ENCODE measurements at places on chromosomes 12 and 14. TPM values are rescaled to one million over a fixed set of nuclear protein-coding genes. Genes with fewer than 3 reads are reported as not detected.
A peak's percentile ranks its signal among the peaks of the same experiment; 100 is the strongest.

- H3K4me3 ChIP-seq = no peak overlapping the region
- no peaks in the 10 kb centered on the region for H3K4me1 ChIP-seq
- no peak overlapping the region for H3K27ac ChIP-seq
- no peaks in the 10 kb centered on the region for H3K36me3 ChIP-seq
Observed at GRCh38 chr12:69341328-69341727, 6.9 kb upstream of the LYZ start.

DNA sequence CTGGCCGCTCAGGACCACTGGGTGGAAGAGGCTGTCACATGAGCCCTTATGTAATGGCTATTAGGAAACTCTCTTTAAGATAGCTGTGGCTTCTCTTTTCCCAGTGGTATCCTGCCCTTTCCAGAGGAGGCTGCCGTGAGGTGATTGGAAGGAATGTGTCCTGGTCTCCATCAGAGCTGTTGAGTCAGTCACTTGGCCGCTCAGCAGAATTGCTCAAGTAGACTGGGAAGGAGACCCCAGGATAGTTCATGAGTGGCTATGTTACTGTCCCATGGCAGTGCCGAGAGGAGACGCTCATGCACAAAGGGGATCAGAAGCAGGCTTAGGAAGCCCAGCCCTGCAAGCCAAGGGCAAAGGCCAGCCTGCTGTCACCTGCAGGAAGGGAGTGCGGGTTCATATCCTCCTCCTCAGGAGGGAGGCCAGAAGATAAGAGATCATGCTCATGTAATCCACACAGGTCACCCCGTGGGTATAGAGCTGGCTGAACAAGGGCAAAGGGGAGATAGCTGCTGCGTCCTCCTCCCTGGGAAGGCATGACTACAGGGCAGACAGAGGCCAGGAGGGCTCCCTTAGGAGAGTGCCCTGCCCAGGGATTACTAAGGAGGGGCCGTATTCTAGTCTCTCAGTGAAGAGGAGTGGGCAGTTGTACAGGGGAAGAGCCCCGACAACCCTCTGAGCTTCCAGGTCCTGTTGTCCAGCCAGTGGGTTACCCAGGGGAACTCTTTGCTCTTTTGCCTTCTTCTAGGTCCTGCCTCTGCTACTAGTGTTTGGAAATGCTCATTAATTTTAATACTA, 137.0 kb upstream of the MAX start:
- peaks cover 4% of the 10 kb centered on the region for H3K4me1 ChIP-seq
- no peak for DNase-seq
- peaks cover 3% of the 10 kb centered on the region for H3K27me3 ChIP-seq
- H3K4me3 ChIP-seq = no peak overlapping the region
- no peak overlapping the region for H3K27ac ChIP-seq
- peaks cover 2% of the 10 kb centered on the region for H3K36me3 ChIP-seq

DNA sequence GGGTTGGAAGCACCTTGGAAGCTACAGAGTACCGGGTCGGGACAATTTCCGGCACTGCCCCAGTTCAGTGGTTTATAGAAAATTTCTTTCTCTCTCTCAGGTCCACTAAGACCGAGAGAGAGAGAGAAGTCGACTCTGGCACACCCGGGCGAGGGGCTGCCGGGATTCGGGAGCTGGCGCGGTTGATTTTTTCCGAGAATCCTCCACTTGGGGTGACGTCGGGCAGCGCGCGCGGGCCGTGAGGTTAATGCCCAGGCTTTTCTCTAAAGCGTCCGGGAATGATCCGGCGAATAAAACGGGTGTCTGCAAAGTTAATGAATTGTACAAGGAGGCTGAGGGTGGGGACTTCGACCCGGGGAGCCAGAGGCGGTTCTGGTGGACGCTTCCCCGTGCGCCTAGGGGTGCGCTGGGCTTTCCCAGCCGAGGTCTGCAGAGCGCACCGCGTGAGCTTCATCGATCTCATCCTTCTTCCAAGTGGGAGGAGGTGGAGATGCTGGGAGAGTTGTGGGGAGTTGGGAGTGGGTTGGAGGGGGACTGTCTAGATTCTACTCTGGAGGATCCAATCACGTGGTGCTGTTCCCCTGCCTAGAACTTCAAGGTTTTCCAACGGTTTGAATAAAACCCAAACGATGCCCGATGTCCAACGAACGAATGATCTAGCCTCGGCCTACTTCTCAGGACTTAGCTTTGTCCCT, 51.9 kb upstream of the TBX3 start:
- no peak for DNase-seq
- no peaks in the 10 kb centered on the region for H3K36me3 ChIP-seq
- H3K4me1 ChIP-seq = no peaks in the 10 kb centered on the region
- no peak overlapping the region for H3K27ac ChIP-seq

- H3K36me3 ChIP-seq = peaks cover 2% of the 10 kb centered on the region
- H3K27me3 ChIP-seq = peaks cover under 1% of the 10 kb centered on the region
- no peak overlapping the region for H3K27ac ChIP-seq
- H3K4me3 ChIP-seq = no peak overlapping the region
Observed at GRCh38 chr12:25311506-25311905, 60.8 kb upstream of the KRAS start.

GRCh38 chr14:103433916-103434563, 48.8 kb downstream of the MARK3 start:
- H3K27ac ChIP-seq = no peak overlapping the region
- no peak for DNase-seq
- no peak overlapping the region for H3K4me3 ChIP-seq
- peaks cover 14% of the 10 kb centered on the region for H3K4me1 ChIP-seq

DNA sequence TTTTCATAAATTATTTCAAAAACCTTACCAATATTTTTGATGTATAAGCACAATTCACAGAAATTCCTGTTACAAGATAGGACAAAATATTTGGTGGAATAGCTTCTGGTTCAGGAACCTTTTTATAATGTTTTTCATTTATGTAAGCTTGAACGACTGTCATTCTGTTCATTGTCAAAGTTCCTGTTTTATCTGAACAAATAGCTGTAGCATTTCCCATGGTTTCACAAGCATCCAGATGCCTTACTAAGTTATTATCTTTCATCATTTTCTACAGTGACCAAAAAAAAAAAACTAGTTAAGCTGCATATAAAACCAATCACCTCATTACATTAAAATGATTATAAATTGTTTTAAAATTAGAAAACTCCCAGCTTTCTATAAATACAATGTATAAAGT, 87.1 kb downstream of the ATP2B1 start:
- peaks cover 28% of the 10 kb centered on the region for H3K36me3 ChIP-seq
- H3K27me3 ChIP-seq = no peaks in the 10 kb centered on the region
- H3K4me1 ChIP-seq = peaks cover 7% of the 10 kb centered on the region

DNA sequence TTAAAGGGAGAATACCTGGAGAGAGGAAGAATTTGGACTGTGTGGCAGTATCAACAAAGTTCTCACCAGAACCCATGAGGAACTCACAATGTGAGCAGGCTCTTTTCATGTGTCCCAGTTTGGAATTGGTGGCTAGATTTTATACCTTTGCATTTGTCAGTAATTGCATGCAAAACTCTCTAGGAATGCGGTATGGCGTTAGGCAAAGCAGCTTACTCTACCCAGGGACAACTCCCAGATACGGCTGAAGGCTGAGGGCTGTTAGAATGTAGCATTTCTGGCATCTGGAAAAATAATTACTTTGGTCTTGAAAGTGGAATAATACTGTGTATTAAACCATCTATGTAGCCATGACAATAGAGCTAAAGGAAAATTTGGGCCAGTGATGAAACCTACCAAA, 635.5 kb downstream of the SLC16A7 start:
- no peaks in the 10 kb centered on the region for H3K27me3 ChIP-seq
- DNase-seq = no peak
- no peaks in the 10 kb centered on the region for H3K36me3 ChIP-seq
- no peak overlapping the region for H3K27ac ChIP-seq
- H3K4me3 ChIP-seq = no peak overlapping the region

DNA sequence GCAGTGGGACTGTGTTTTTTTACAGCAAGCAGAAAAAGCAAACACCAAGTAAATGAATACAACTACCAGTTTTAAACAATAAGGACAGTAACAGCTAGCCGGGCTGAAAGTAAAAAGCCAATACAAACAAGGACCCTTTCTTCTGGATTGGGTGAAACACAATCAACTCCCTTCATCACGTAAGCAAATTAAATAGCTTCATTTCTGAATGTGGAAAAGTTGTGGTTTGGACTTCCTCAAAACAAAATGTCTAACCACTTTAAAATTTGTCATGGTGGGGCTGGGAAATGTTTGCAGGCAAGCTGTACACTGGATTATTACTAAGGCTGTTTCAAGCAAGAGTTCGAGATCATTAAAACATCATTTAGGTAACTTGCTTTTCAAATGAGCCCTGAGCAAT, 47.4 kb downstream of the TCHP start:
- no peaks in the 10 kb centered on the region for H3K27me3 ChIP-seq
- peak overlapping the region; percentile 48 for H3K27ac ChIP-seq
- no peak for DNase-seq
- peaks cover 29% of the 10 kb centered on the region for H3K4me1 ChIP-seq
- H3K36me3 ChIP-seq = peaks cover 56% of the 10 kb centered on the region
- no peak overlapping the region for H3K4me3 ChIP-seq

DNA sequence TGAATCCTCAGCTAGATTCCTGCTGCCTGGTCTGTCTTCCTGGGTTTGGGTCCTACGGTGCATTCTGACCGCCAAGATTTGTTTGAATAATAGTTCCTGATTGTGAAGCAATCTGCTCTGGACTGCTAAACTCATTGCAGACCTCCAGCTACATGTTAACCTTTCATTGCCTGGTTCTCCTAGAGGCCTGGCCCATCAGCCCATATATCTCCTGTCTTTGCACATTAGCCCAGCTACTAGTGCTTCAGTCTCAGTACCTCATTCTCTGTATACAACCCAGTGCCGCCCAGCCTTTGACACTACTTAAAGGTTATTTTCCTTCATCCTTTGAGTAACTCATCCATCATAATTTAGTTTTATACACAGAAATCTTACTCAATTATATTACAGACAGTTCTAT, 65.6 kb upstream of the GRIP1 start:
- H3K36me3 ChIP-seq = peaks cover 5% of the 10 kb centered on the region
- no peak overlapping the region for H3K27ac ChIP-seq
- H3K4me1 ChIP-seq = peaks cover 7% of the 10 kb centered on the region
- H3K27me3 ChIP-seq = peaks cover 24% of the 10 kb centered on the region
- DNase-seq = no peak
- no peak overlapping the region for H3K4me3 ChIP-seq

- H3K36me3 ChIP-seq = no peaks in the 10 kb centered on the region
- DNase-seq = no peak
- H3K27ac ChIP-seq = no peak overlapping the region
- H3K4me1 ChIP-seq = peaks cover 28% of the 10 kb centered on the region
Observed at GRCh38 chr14:35341751-35342488, 49.7 kb downstream of the PSMA6 start.

The ASPG gene
- total RNA-seq = not detected

The TPI1 gene
- total RNA-seq = 1,277 TPM

The SLC6A15 gene
- not detected for total RNA-seq
